ENCODE measurements at places on chromosomes 2 and 18.

- H3K4me3 ChIP-seq, result no peak overlapping the region
- DNase-seq, result no peak
- H3K36me3 ChIP-seq, result no peaks in the 10 kb centered on the region
- H3K27me3 ChIP-seq, result no peaks in the 10 kb centered on the region
Measured at GRCh38 chr2:55992455-55992854, 68.9 kb upstream of the EFEMP1 start.

DNA sequence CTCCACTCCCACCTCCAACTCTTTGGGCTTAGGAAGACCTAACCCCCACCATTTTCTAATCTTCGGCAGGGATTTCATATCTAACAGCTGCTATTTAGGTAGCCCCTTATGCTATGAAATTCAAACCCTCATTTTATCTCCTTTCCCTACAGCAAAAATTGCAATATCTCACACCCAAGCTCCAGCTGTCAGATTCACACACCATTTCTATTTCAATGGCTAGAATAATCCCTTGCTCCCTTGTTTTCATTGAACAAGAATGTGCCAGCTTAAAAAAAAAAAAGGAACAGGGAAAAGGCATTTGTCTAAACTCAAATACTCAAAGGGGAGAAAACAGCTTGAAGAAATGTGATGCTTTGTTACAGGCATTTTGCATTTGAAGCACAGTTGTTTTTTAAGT is 850.6 kb upstream of the ACVR2A start:
- DNase-seq, result no peak
- H3K4me1 ChIP-seq, result no peaks in the 10 kb centered on the region
- H3K4me3 ChIP-seq, result no peak overlapping the region
- no peaks in the 10 kb centered on the region for H3K27me3 ChIP-seq
- H3K27ac ChIP-seq, result no peak overlapping the region

- no peak for DNase-seq
- H3K36me3 ChIP-seq, result no peaks in the 10 kb centered on the region
- peaks cover 22% of the 10 kb centered on the region for H3K4me1 ChIP-seq
- H3K4me3 ChIP-seq, result no peak overlapping the region
- H3K27ac ChIP-seq, result no peak overlapping the region
Measured at GRCh38 chr2:28334527-28334894, 58.1 kb upstream of the FOSL2 start.

GRCh38 chr18:11980163-11980493 is 1.2 kb upstream of the IMPA2 start:
- no peaks in the 10 kb centered on the region for H3K27me3 ChIP-seq
- DNase-seq, result no peak
- no peaks in the 10 kb centered on the region for H3K36me3 ChIP-seq
- H3K4me3 ChIP-seq, result peak overlapping the region; percentile 93
- peak overlapping the region; percentile 96 for H3K27ac ChIP-seq

- no peak for DNase-seq
- H3K36me3 ChIP-seq, result no peaks in the 10 kb centered on the region
- H3K4me1 ChIP-seq, result no peaks in the 10 kb centered on the region
- H3K27ac ChIP-seq, result no peak overlapping the region
Measured at GRCh38 chr2:98356729-98357128, 10.5 kb downstream of the CNGA3 start.

DNA sequence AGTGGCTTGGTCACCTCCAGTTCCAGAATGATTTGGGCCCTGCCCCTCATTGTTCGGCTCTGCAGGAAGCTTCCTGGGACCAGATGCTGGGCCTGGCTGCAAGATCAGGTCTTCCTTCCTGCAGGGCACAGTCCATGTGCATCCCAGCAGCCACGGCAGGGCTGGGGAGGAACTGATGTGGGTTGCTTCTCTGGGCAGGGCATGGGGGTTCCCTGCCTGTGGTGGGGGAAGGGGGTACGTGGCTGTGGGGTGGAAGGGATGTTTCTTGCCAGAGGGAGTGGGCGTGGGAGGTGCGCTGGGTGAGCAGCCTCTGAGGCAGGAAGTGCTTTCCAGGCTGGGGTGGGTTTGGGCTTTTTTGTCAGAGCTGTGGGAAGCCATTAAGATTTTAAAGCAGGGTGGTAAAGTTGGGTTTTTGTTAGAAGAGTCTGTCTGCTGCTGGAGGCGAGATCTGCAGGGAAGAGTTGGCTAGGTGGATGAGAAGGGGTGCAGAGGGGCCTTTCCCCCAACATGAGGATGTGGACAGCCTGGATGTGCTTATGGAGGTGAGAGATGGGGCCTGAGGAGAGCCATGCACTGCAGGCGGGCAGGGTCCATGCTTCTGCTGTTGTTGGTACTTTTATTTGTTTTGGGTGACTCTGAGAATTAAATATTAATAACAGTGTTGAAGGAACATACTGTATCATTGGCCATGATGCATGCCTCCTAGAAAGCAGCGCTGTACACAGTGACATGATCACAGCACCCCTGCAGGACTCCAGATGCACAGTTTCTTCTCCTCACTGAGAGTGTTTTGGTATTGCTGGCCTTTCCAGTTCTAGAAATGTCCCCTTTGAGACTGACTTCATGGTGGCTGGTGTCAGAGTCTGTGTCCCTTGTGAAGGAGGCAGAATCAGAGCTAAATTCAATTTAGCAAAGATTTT is 45.3 kb downstream of the DGKD start:
- H3K27ac ChIP-seq, result no peak overlapping the region
- no peaks in the 10 kb centered on the region for H3K36me3 ChIP-seq
- DNase-seq, result no peak
- H3K27me3 ChIP-seq, result no peaks in the 10 kb centered on the region
- no peaks in the 10 kb centered on the region for H3K4me1 ChIP-seq
- H3K4me3 ChIP-seq, result no peak overlapping the region

- H3K4me3 ChIP-seq, result peak overlapping the region; percentile 47
- no peaks in the 10 kb centered on the region for H3K36me3 ChIP-seq
- peaks cover 41% of the 10 kb centered on the region for H3K27me3 ChIP-seq
- DNase-seq, result no peak
Measured at GRCh38 chr2:192196421-192197194, 1.9 kb upstream of the TMEFF2 start.

- no peaks in the 10 kb centered on the region for H3K36me3 ChIP-seq
- H3K27ac ChIP-seq, result no peak overlapping the region
- no peak overlapping the region for H3K4me3 ChIP-seq
- no peaks in the 10 kb centered on the region for H3K27me3 ChIP-seq
Measured at GRCh38 chr2:239807568-239807967, 217.6 kb downstream of the NDUFA10 start.

GRCh38 chr2:169510496-169510895 is 994 bp downstream of the KLHL41 start:
- DNase-seq, result no peak
- no peak overlapping the region for H3K4me3 ChIP-seq
- H3K4me1 ChIP-seq, result peaks cover 29% of the 10 kb centered on the region
- H3K27me3 ChIP-seq, result no peaks in the 10 kb centered on the region
- no peaks in the 10 kb centered on the region for H3K36me3 ChIP-seq

DNA sequence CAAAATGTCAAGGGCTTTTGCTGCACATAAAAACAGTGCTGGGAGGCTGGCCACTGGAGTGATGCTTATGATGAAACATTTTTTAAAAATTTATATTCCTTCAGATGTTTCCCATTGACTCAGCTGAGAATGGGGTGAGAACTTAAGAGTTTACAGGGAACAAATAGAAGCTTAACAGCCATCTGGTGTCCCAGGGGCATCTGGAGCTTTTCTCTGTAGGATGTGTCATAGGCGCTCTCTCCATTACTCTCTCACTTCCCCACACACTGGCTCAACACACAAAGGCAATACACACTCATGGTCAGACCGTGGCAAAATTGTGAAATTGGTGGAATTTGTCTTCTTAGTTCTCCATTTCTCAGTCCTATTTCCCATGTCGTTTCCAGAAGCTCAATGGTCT is 783.1 kb upstream of the LRRTM1 start:
- H3K27ac ChIP-seq, result no peak overlapping the region
- DNase-seq, result no peak
- no peak overlapping the region for H3K4me3 ChIP-seq
- no peaks in the 10 kb centered on the region for H3K27me3 ChIP-seq
- no peaks in the 10 kb centered on the region for H3K36me3 ChIP-seq

GRCh38 chr2:88201811-88202169 is 31.6 kb downstream of the THNSL2 start:
- no peaks in the 10 kb centered on the region for H3K27me3 ChIP-seq
- DNase-seq, result no peak
- H3K36me3 ChIP-seq, result no peaks in the 10 kb centered on the region
- H3K27ac ChIP-seq, result no peak overlapping the region
- peaks cover 13% of the 10 kb centered on the region for H3K4me1 ChIP-seq

DNA sequence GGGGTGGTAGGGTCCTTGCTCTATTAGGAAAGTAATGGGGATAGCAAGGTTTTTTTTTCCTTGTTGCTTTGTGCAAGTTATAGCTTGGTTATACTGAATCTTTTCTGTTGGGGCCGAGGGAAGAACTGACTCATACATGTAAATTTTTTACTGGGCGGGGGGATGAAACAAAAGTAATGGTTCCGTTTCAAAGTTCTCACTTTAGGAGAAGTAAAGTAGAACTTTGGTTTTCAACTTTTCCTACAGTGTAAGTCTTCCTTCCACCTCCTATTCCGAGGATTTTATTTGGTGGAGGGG is 1.1 kb downstream of the AFTPH start:
- peak overlapping the region; percentile 93 for H3K27ac ChIP-seq
- no peaks in the 10 kb centered on the region for H3K27me3 ChIP-seq
- no peak for DNase-seq
- no peaks in the 10 kb centered on the region for H3K4me1 ChIP-seq
- H3K36me3 ChIP-seq, result no peaks in the 10 kb centered on the region
- peak overlapping the region; percentile 82 for H3K4me3 ChIP-seq

GRCh38 chr2:218895759-218896500 is 15.3 kb downstream of the WNT10A start:
- H3K4me3 ChIP-seq, result no peak overlapping the region
- peak overlapping the region; percentile 76 for H3K27ac ChIP-seq
- H3K4me1 ChIP-seq, result peaks cover 70% of the 10 kb centered on the region
- peaks cover 98% of the 10 kb centered on the region for H3K27me3 ChIP-seq

GRCh38 chr2:216490061-216490460 is 8.6 kb upstream of the RPL37A start:
- H3K36me3 ChIP-seq, result no peaks in the 10 kb centered on the region
- peaks cover 8% of the 10 kb centered on the region for H3K4me1 ChIP-seq
- no peak for DNase-seq
- H3K27me3 ChIP-seq, result no peaks in the 10 kb centered on the region
- H3K4me3 ChIP-seq, result no peak overlapping the region
- H3K27ac ChIP-seq, result peak overlapping the region; percentile 30

DNA sequence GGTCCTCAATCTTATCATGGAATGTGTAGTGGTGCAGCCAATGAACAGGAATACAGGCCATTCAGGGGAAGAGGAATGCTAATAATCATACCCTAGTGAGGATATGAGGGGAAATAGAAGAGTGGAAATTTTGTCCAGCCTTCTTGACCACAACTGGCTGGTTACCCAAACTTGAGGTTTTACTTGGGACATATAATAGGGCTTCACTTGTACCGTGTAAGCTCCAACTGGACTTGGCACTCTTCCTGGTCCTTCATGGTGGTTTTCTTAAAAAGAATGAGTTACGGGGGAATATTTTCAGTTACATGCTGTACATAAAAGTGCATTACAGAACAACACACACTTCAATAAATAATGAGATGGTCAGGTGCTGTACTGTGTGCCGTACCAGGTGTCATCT is 234.9 kb upstream of the RASGRP3 start:
- no peaks in the 10 kb centered on the region for H3K36me3 ChIP-seq
- no peak overlapping the region for H3K4me3 ChIP-seq
- DNase-seq, result no peak
- no peaks in the 10 kb centered on the region for H3K4me1 ChIP-seq

GRCh38 chr2:215868846-215869543 is 144.4 kb downstream of the MREG start:
- no peaks in the 10 kb centered on the region for H3K4me1 ChIP-seq
- H3K27me3 ChIP-seq, result no peaks in the 10 kb centered on the region
- no peaks in the 10 kb centered on the region for H3K36me3 ChIP-seq
- no peak overlapping the region for H3K27ac ChIP-seq
- DNase-seq, result no peak

- H3K4me1 ChIP-seq, result peaks cover under 1% of the 10 kb centered on the region
- no peaks in the 10 kb centered on the region for H3K36me3 ChIP-seq
- no peaks in the 10 kb centered on the region for H3K27me3 ChIP-seq
Measured at GRCh38 chr2:40213619-40214018, 238.3 kb downstream of the SLC8A1 start.

GRCh38 chr2:197307933-197308521 is 2.6 kb downstream of the ANKRD44 start:
- H3K36me3 ChIP-seq, result no peaks in the 10 kb centered on the region
- no peak for DNase-seq
- H3K4me3 ChIP-seq, result peak overlapping the region; percentile 84

- peaks cover 10% of the 10 kb centered on the region for H3K4me1 ChIP-seq
- H3K4me3 ChIP-seq, result no peak overlapping the region
- peak overlapping the region; percentile 12 for H3K27ac ChIP-seq
- H3K36me3 ChIP-seq, result peaks cover 13% of the 10 kb centered on the region
Measured at GRCh38 chr18:77088963-77089722, 43.4 kb downstream of the MBP start.

GRCh38 chr18:74589811-74590210 is 7.9 kb upstream of the ZNF407 start:
- H3K27me3 ChIP-seq, result no peaks in the 10 kb centered on the region
- H3K4me1 ChIP-seq, result peaks cover 3% of the 10 kb centered on the region
- no peak overlapping the region for H3K27ac ChIP-seq
- DNase-seq, result no peak

DNA sequence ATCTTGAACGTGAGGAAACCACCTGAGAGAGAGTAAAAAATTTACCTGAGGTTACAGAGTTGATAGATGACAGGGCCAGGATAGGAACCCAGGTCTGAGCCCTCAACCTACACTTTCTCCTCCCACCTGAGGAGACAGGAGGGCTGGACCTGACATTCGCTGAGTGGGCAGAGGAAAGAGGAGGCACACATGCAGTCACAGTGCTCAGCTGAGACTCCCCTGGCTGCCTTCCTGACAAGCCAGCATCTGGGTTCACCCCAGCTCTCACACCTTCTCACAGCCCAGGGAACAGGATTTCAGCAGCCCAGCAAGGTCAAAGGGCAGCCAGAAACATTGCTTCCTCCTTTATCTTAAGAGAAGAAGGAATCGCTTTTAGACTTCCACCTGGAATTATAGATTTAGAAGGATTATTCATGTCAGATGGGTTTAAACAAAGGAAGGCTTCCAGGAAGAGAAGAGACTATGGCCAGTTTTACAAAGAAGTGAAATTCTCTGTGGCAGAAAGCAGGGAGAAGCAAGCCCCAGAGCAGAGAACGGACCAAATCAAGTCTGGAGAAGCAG is 18.1 kb upstream of the PKDCC start:
- no peak overlapping the region for H3K4me3 ChIP-seq
- no peaks in the 10 kb centered on the region for H3K4me1 ChIP-seq

DNA sequence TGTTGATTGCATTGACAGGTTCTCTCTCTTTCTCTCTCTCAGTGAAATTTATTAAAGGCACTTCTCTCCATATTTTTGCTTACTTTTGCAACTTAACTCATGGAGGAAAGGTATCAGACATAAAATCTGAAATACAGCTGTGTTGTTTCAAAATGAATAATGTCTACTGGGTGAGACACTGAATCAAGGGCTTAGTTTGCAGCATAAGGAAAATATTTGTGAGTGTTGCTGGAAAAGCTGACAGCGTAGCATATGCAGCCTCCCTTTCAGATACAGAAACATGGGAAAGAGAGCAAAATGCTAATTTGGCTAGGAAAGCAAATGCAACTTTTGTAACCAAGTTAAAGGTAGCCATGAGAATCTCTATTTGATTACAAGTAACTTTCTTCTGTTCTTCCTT is 81.5 kb upstream of the COL3A1 start:
- H3K36me3 ChIP-seq, result no peaks in the 10 kb centered on the region
- H3K4me1 ChIP-seq, result no peaks in the 10 kb centered on the region
- no peak overlapping the region for H3K4me3 ChIP-seq
